ENCODE measurements at places on chromosomes 4 and X.

DNA sequence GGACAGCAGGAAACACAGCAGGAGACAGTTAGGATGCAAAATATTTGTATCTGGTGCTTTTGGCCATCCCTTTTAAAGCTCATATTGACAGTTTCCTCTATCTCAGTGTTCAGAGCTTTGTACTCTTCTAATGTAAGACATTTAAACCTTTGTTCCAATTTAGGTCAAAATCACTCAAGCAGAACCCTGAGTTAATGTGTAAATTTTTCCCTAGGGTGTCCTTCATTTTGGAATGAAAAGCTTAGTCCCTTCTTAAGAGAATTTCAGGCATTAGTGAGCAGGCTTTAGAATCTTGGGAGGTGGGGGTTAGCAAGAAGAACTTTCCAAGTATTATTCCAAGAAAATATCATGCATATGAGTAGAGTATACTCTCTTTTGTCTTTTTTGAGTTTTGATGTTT, 188.7 kb downstream of the GBA3 start:
- DNase-seq: no peak

DNA sequence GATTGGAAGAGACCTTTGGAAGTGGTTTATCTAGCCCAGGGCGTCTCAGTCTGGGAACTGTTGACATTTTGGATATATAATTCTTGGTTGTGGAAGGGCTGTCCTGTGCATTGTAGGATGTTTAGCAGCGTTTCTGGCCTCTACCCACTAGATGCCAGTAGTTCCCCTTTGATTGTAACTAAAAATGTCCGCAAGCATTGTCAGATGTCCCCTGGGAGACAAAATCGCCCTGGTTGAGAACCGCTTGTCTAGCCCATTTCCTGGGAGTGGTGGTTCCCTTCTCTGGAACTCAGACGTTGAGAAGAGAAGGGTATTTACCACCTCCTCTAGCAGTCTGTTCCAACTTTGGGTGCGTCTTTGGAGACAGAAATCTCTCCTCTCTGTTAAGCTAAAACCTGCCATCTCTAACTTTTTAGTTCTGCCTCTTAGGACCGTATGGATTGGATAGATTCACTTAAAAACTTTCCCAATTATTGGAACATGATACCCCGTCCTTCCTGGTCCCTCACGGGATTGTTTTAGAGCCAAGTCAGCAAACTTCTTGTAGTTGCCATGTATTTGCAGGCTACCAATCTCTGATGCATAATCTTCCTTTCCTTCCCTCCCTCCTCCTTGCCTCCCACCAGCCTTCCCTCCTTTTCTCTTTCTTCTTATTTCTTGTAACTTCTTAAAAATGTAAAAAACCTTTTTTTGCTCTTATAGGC, 13.9 kb downstream of the TMEM165 start:
- DNase-seq: peak; percentile 62

- DNase-seq: peak; percentile 0
These were observed 308.5 kb downstream of the EVC2 start for GRCh38 chr4:5399790-5400421.

GRCh38 chr4:139607502-139608060, 51.6 kb upstream of the SETD7 start:
- no peak for DNase-seq

- DNase-seq: no peak
These were observed 371.6 kb downstream of the INPP4B start for GRCh38 chr4:142474398-142475087.

Measured in MV-4-11 (cell line).